ENCODE measurements at places on chromosomes 12 and 14.

DNA sequence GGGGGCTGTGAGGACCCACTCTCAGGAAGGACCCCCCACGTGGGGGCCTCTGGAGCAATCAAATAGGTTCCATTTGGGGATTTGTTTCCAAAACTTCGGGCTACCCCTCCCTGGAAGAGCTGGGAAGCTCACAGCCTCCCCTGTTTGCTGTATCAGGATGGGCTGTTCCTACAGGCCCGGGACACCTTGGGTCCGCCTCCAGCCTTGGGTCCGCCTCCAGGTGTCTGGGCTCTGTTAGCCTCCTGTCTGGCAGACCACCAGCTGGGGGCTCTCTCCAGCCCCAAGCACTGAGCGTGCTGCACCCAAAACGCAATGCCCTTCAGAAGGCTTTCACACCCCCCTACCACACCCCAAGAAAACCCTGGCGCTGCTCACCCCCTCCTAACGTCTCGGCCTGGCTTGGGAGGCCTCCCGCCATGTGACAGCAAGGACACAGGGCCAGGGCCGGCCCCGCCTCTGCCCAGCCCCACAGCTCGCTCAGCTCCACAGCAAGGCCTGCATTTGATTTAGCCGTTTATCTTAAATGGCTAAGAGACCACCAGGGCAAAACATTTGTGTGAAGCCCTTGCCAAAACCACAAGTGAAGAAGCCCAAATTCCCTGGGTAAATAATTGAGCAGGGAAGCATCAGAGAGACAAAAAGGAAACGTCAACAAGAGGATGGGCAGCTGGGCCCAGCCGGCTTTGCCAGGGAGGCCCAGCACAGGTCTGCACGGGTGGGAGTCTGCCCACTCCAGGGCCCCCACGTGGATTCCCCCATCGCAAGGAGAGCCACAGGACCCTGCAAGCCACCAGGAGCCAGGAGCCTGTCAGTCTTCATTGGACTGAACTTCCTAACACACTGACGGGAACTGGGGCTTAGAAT lies 39.9 kb downstream of the BCL11B start:
- DNase-seq, result no peak

GRCh38 chr12:56991319-56992246 lies 14.8 kb downstream of the ZBTB39 start:
- DNase-seq, result no peak

- DNase-seq, result no peak
Measured at GRCh38 chr12:55893723-55894122, 34.0 kb downstream of the PYM1 start.

DNA sequence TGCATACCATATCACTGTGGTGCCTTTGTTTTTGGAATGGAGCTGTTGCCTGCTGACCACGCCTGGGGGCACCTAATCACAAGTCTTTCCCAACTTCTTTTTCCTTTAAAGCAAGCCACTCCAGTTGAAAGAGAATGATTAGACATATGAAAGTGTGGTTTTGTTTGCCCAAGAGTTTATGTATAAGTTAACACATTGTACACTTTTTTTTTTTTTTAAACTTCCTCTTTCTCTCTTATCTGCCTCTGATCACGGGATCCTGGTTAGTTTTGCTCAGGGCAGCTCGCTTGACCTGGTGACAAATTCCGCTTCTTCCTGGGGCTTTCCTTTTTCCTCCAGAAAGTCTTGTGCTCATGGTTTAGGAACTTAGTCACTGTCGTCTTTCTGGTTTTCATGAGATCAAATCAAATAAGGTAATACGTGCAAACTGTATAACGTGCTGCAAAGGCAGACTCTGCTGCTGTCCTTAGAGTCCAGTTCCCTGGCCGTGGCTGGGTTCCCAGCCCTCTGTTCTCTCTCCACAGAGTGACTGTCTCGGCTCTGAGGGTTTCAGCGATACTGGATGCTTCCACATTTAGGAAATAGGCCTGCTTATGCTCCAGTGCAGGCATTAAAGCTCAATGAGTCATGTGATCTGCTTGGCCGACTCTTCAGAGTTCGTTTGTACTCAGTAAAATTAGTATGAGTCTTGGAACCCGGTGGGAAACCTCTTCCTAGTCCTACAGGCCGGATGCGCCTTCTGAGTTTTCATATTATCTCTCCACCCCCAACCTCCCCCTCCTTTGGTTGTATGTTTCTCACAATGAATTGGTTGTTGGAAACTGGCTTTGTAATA lies 15.2 kb downstream of the RASSF3 start:
- peak; percentile 93 for DNase-seq

- DNase-seq, result peak; percentile 77
Measured at GRCh38 chr14:89973234-89973823, 17.6 kb downstream of the TDP1 start.

Data from fibroblast of villous mesenchyme (primary cell).